ENCODE measurements at places on chromosomes 6 and 20. TPM values are rescaled to one million over a fixed set of nuclear protein-coding genes. Genes with fewer than 3 reads are reported as not detected.

Gene RSPH9
- 3.4 TPM for total RNA-seq

Gene ACSS1
- 13.5 TPM for total RNA-seq

Gene ESR1
- 0.09 TPM for total RNA-seq

Gene KCNQ5
- 4.1 TPM for total RNA-seq

Gene TAAR1
- not detected for total RNA-seq

Gene REM1
- total RNA-seq: not detected

Gene PSORS1C1
- not detected for total RNA-seq

Gene ENPP3
- 0.64 TPM for total RNA-seq

Gene FKBP1C
- 0.36 TPM for total RNA-seq

Gene HFE
- 1.5 TPM for total RNA-seq

Data from cerebellum (tissue), 4 donors.